Activated T-cell treated with anti-CD3 and anti-CD28 coated beads for 24 hours (primary cell): ENCODE measurements at places on chromosomes 16 and 17.

DNA sequence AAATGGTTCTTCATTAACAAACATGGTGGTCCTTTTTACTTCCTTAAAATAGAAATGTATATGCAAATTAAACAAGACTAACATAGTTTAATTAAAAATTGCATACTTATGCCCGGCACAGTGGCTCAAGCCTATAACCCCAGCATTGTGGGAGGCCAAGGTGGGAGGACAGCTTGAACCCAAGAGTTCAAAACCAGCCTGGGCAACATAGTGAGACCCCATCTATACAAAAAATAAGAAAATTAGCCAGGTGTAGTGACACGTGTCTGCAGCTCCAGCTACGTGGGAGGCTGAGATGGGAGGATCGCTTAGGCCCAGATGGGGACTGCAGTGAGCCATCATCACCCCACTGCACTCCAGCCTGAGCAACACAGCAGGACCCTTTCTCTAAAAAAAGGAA lies 18.4 kb downstream of the CDC27 start:
- no peak for DNase-seq

- no peak for DNase-seq
Measured at GRCh38 chr16:4654011-4654963, 29.7 kb downstream of the MGRN1 start.

DNA sequence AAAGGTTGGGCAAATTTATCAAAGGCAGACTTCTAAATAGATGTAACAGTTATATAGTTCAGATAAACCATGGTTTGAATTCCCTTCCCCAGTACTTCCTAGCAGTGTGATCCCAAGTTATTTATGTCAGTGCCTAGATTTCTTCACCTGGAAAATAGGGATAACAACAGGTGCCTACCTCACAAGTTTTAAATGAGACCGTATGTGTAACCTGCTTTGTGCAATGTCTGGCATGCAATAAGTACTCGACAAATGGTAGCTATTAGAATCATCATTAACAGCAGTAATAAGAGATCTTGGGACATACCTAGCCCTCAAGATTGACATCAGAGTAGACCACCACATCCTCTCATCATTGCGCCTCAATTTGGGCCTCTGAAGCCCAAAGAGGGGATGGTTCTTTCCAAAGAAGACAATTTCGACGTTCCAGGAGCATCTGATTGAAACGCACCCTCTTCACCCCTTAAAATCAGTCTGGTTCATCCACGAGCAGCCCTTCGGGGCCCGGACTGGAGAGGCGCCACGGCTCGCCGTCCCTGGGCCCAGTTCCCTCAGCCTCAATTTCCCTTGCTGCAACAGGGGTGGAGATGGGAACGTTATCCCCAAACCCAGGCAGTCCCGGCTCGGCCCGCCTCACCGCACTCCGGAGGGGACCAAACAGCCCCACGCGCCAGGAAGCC lies 541 bp downstream of the ACACA start:
- no peak for DNase-seq

DNA sequence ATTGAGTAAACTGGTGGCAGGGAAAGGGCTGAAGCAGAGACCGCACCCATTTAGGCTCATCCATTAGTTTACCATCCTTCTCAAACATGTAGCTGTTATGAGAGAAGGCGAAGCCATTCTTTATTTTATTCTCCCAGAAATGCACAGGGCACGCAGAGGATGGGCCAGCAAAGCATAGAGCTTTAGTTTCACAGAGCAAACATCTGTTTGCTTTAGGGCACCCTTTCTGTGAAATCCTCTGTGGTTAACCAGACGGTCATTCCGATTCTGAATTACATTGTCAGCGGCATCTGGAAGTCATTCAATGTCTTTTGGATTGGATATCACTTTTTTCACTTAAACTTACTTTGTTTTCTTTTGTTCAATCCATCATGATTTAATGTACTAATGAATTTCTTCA lies 96.0 kb downstream of the TOX3 start:
- DNase-seq: no peak

DNA sequence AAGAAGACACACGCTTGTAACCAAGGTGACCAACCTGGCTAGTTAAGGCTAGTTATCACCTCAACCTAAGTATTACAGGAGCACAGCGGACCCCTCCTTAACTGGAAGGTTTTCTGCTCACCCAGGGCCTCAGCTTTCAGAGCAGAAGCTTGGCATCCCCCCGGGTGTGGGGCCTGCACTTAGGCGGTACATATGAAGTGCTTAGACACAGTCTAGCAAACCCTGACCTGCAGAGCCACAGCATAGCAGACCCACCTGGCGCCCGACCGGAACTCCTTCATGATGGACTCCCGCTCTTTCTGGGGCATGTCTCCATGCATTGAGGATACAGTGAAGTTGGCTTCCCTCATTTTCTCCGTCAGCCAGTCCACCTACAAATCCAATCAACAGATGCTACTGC lies 9.8 kb downstream of the EIF4A3 start:
- no peak for DNase-seq

DNA sequence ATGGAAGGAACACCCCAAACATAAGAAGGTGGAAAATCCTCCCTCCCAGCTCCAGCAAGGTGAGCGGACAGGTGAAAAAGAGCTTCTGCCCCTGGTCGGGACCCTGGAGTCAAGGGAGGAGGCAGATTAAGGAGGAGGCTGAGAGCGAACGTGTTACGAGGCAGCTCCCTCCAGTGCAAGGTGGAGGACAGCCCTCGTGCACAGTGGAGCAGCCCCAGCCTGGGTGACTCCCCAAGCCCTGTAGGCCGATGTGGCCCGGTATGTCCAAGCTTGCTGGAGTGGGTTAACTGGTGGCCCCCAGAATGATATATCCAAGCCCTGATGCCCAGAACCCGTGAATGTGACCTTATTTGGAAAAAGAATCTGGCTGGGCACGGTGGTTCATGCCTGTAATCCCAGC lies 15.5 kb upstream of the CRISPLD2 start:
- no peak for DNase-seq

- DNase-seq: no peak
Measured at GRCh38 chr16:66036184-66036583, 330.3 kb upstream of the CDH5 start.

- no peak for DNase-seq
Measured at GRCh38 chr16:69561901-69562300, 3.9 kb upstream of the NFAT5 start.

DNA sequence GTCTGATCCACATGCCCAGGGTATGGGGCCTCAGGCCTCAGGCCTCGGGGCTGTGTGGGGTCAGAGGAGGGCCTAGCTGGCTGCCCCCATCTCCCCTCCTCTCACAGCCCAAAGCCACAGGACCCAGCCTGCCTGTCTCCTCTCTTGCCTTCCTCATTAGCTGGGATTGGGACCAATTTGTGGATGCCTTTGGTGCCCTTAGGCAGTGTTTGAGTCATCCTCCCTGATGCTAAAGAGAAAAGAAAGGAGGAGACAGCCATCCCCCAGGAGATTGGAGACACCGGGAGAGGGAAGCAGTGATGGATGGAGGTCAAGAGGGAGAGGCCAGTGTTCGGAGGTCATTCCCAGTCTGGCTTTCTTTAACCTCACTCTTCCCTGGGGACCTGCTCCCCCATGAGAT lies 23.3 kb upstream of the NOG start:
- DNase-seq: no peak

DNA sequence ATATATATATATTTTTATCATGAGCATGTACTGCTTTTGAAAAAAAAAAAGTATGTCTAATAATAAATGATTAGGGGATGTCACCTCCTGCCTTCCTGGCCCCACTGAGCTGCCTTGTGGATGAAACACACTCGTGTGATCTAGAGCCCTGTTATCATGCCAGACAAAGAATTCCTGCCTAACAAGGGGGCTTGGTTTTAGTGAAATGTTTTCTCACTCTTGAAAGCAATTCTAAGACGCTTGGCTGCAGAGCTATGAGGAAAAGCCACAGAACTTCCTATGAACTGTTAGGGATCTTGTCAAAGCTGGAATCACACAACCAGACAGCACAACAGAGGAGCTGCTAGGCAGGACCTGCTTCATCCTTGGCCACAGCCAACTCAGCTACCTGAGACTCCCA lies 4.0 kb downstream of the ZDHHC1 start:
- DNase-seq: no peak

DNA sequence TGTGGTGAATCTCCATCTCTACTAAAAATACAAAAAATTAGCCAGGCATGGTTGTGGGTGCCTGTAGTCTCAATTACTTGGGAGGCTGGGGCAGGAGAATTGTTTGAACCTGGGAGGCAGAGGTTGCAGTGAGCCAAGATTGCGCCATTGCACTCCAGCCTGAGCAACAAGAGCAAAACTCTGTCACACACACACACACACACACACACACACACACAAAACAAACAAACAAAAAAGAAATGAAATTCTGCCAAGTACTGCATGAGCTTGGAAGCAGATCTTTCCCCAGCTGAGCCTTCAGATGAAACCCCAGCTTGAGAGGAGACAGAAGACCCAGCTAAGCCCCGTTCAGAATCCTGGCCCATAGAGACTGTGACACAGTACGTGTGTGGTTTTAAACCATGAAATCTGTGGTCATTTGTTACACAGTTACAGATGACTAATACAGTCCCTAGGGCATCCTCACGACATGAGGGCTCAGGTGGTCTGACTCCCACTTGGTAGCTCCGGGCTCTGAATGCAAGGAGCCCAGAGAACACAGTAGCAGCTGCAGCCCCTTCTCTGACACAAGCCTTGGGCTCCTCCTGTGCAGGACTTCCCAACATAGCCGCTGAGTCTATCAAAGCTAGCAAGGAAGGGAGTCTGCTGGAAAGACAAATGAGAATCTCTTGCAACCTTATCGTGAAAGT lies 132.8 kb downstream of the SEC14L1 start:
- DNase-seq: no peak

- DNase-seq: no peak
Measured at GRCh38 chr17:3812771-3813170, 11.8 kb upstream of the ITGAE start.

- no peak for DNase-seq
Measured at GRCh38 chr17:17989081-17989480, 16.4 kb downstream of the DRC3 start.

- no peak for DNase-seq
Measured at GRCh38 chr16:85052536-85052935, 24.9 kb downstream of the KIAA0513 start.

DNA sequence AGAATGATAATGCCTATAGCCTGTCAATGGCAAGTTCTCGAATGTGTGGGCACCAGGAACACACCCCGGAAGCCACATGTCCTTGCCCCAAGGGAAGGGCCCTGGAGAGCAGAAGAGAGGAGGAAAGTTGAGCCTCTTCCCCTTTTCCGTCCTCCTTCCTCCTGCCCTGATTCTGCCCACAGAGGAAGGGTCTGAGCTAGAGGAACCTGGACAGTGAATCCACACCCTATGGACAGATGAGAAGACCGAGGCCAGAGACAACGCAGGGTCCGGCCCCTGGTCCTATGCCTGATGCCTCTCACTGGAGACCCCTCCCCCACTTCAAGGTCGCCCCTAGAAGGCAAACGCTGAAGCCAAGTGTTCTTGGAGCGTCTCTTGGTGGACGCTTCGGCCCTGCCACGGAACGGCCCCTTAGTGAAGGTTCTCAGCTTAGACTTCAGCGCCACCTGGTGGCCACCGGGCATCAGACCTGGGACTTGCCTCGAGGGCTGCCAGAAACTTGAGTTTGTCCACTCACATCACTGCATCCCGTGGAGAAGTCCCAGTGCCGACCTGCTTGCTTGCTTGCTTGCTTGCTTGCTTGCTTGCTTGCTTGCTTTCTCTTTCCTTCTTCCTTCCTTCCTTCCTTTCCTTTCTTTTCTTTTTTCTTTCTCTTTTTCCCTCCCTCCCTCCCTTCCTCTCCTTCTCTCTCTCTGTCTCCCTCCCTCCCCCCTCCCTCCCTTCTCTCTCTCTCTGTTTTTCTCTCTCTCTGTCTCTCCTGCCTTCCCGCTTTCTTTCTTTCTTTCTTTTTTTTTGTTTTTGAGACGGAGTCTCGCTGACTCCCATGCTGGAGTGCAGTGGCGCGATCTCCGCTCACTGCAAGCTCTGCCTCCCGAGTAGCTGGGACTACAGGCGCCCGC lies 20.6 kb upstream of the SPNS3 start:
- DNase-seq: peak; percentile 85

DNA sequence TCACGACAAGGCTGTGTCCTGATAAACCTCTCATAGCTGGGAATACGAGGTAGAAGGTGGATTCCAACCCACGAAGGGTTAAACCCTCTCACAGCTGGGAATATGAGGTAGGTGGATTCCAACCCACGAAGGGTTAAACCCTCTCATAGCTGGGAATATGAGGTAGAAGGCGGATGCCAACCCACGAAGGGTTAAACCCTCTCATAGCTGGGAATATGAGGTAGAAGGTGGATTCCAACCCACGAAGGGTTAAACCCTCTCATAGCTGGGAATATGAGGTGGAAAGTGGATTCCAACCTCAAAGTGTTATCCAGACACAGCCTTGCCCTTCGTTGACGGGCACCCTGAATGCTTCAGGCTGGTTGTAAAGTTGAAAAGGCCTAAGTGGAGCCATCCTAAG lies 31.0 kb downstream of the AXIN1 start:
- no peak for DNase-seq
